NCI-H187 treated with DMSO at 0.1 percent for 48 hours (cell line): ENCODE measurements at places on chromosomes 3 and 15.

GRCh38 chr3:87307805-87308204 lies 31.4 kb upstream of the POU1F1 start:
- no peak for DNase-seq

DNA sequence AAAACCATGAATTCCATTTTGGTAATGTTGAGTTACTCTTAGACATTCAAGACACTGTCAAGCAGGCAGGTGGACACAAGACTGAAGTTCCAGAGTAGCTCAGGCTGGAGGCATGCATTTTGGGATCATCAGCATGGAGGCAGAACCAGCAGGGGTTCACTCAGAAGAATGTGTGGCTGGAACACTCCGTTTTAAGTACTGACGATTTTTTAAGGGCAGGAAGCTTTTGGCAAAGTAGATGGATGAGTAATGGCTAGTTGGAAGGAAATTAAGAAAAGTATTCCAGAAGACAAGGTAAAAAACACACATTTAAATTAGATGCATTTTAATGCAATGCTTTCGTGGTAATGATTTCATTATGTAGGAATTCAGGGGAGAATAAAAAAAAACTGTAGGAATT lies 420.4 kb downstream of the ROBO2 start:
- no peak for DNase-seq

DNA sequence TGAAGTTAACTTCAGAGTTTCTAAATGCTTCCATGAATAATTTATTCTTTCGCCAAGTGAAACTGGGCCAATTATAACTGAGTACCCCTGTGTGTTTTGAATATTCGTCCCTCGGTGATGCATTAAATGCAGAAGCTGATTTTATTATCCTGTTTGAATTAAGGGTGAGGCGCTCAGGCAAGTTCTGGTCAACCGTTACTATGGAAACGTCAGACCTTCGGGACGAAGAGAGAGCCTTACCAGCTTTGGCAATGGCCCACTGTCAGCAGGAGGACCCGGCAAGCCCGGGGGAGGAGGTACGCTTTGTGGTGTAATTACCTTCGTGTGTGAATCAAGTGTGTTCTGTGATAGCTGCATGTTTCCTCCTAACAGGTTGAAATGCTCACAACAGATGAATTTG lies 239.8 kb downstream of the ITPR1 start:
- no peak for DNase-seq

GRCh38 chr15:72306211-72306785 lies 13.7 kb downstream of the CELF6 start:
- no peak for DNase-seq

DNA sequence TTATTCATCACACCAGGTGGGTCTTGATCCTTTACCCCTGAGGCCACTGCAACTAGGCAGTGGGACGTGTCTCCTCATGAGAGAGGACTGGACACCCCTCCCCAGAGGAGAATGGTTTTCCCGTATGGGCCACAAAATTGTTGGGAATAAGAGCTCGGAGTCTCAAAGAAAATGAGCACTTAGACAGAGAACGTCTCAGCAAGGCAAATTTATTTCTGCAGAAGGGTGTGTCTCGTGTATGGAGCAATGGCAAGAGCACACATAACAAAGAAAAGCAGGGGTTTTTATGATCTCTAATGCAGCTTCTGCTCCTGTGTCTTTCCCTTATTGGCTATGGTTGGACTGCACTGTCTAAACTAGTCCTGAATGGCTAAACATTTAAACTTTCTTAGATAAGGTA lies 803.5 kb downstream of the PLOD2 start:
- no peak for DNase-seq

GRCh38 chr15:89346516-89347231 lies 12.1 kb upstream of the POLG start:
- DNase-seq = no peak

- DNase-seq = no peak
Observed at GRCh38 chr3:13595485-13595884, 46.6 kb downstream of the FBLN2 start.

GRCh38 chr3:185789891-185790830 lies 34.7 kb downstream of the IGF2BP2 start:
- DNase-seq = no peak

GRCh38 chr3:144244662-144245061 lies 273.0 kb downstream of the DIPK2A start:
- DNase-seq = no peak

GRCh38 chr3:100902572-100902971 lies 90.6 kb downstream of the ABI3BP start:
- no peak for DNase-seq

GRCh38 chr3:143040261-143040879 lies 39.0 kb downstream of the U2SURP start:
- DNase-seq = no peak

DNA sequence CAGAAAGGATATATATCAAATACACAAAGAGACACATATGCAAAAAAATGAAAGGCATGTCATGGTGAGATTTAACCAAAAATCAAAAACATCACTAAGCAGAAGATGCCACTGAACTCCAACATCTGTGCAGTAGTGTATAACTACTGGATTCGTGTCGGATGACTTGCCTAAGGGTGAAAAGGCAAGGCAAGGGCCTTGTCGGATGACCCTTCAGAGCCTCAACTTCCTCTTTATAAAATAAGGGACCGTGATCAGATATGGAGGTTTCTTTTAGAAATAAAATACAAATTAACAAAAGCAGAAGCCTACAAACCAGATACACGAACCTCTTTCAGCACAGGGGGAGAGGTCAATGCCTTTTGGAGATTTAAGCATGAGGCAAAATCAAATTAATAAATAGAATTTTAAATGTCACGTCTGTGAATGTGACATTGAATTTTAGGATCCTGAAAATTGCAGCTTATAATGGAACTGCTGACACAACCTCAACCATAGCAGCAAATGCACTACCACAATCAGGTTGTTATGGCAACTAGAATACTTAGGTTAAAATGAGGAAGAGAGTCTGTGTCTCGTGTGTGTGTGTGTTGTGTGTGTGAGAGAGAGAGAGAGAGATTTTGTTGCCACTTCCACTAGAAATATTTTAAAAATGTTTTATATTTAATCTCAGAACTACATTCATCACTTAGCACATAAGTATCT lies 8.3 kb upstream of the CHRM5 start:
- DNase-seq = no peak

DNA sequence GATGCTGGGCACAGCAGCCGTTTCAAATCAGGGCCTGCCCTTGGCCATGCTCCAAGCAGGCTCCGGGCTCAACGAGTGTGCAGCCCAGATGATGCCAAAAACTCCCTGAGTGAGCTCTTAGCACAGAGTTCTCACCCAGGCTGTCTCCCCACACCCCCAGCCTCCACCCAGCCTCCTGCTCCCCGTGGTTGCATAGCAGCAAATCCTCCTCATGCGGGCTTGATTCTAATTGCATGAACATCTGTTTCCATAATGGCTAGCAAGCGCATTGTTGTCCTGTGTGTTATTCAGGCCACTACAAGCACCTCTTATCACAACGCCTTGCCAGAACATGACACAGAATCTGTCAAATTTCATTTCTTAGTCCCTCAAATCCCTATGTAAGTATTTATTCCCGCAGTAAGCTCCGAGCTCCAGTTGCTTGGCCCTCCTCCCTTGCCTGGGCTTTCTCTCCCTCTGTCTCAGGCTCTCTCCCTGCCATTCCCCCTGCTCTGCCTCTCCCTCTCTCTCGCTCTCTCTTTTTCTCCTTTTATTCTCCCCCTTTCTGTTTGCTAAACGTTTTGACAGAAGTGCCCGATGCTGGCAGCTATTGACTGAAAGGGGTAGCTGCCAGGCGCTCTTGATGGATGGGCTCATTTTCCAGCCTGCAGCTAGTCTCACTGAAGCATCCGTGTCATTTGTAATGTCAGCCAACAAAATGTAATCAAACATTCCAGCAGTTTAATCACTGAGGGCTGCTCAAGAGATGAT lies 306.5 kb downstream of the IL20RB start:
- peak; percentile 19 for DNase-seq

DNA sequence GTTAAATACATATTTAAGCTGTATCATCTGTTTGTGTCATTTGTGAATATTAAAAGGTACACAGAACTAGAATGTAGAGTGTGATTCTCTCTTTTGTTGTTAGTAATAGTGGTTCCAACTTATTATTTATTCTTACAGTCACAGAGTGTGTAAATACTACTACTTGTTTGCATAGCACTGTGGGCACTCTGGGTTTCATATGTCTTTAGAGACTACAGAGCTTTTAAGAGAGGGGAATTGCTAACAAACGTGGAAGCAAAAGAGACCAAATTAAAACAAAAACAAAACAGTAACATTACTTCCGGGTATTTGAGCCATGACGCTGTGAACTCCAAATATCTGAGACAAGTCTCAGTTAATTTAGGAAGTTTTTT lies 828.0 kb upstream of the DPPA4 start:
- no peak for DNase-seq

GRCh38 chr15:63420333-63420747 lies 38.7 kb upstream of the CA12 start:
- DNase-seq = no peak

DNA sequence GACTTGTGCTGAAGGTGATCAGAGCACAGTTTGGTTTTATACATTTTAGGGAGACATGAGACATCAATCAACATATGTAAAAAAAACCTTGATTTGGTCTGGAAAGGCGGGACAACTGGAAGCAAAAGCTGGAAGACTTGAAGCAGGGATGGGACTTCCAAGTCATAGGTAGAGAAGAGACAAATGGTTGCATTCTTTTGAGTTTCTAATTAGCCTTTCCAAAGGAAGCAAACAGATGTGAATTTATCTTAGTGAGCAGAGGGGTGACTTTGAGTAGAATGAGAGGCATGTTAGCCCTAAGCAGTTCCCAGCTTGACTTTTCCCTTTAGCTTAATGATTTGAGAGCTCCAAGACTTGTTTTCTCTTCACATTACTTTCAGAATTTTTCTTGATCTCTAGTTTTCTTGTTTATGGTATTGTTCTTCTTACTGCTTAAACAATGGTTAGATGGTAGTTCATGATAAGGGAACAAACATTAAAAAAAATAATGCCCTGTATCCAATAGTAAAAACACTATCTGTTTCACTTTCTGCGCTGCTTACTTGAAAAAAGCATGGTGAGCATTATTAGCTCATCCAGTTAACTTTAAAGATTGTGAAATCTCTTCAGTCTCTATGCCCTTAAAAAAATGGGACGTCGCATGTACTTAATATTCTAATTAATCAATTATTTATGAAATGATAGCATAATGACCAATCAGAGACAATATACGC lies 48.5 kb upstream of the BCHE start:
- DNase-seq = no peak

- DNase-seq = no peak
Observed at GRCh38 chr3:13120289-13120927, 47.2 kb upstream of the IQSEC1 start.

DNA sequence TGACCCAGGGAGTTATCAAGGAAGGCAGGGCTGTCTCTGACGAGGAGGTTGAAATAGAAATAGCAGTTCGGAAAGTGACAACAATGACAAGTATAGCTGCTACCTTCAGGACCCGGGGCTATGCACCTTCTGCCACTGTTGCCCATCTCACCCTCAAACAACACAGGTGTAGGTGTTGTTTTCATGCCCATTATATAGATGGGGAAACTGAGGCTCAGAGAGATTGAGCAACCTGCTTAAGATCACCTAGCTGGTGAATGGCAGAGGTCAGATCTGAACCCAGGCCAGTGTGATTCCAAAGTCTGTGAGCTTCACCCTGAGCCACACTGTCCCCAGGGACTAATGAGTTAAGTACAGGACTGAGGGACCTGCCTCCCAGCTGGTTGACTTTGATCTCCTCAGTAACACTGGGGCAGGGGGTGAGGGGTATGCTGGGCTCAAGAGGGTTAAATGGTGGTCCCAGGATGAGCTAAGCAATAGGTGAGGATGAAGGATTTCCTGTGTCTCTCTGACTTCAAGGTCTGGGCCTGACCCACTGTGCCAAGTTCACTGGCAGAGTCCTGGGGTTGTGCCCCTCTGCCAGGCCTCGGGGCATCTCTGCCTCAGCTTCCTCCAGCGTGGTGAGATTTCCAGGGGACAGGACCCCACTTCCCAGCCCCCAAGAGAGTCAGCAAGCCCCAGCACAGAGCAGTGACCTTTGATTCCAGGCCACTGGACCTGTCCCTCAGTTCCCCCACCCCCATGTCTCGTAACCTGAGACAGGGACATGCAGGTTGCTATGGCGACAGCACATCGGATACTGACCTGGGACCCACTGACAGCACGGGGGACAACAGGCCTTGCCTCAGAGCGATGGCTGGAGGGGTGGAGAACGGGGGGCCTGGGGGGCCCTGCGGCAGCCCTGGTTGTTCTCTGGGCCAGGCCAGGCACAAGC lies 35.0 kb downstream of the ATP2B2 start:
- DNase-seq = no peak

DNA sequence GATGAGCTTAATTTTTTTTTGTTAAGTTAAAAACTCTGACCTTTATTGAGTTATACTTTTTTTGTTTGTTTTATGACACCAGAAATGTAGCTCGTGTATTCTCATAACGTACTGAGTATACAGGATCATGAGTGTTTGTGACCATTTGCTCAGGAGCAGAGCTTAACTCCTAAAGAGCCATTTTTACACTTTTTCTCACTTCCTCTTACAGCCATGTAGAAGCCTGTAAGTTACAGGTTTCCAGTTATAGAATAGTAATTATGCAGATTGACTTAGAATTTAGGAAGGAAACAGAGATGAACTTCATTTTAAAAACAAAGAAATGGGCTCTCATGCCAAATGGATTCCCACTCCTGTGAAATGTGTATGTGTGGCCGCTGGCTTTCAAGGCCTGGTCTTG lies 151.7 kb downstream of the MCTP2 start:
- DNase-seq = no peak

GRCh38 chr15:51869060-51869421 lies 39.6 kb downstream of the TMOD3 start:
- DNase-seq = no peak
